ENCODE measurements at places on chromosomes 3 and 15.

- no peak for DNase-seq
These were observed 44.6 kb downstream of the P3H2 start for GRCh38 chr3:190076136-190076535.

GRCh38 chr3:189833996-189834395 is 202.8 kb downstream of the TP63 start:
- no peak for DNase-seq

- DNase-seq = no peak
These were observed 325.5 kb downstream of the RYR3 start for GRCh38 chr15:33636234-33636633.

DNA sequence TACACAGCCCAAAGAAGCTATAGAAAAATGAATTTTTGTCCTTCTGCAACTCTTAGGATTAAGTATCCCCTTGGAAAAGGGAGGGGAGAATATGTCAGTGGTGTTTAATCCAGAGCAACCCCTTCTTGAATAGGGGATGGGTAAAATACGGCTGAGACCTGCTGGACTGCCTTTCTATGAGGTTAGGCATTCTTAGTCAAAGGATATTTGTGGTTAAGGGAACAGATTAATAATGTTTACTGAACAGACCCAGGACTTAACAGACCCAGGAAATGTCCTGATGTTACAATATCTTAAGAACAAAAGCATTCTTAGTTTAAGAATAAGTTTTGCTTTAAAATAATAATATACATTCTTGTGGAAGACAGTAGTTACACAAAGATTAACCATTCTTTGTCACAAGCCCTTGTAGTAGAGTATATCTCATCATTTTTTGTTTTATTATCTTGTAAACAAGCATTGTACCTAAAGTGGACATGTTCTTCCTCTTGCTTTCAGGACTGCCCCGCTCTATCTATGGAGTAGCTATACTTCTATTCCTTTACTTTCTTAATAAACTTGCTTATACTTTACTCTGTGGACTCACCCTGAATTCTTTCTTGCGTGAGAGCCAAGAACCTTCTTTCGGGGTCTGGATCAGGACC is 43.8 kb upstream of the B3GALNT1 start:
- DNase-seq = no peak

- DNase-seq = no peak
These were observed 13.2 kb downstream of the DOCK3 start for GRCh38 chr3:50687916-50688315.

- no peak for DNase-seq
These were observed 24.2 kb upstream of the SLC41A3 start for GRCh38 chr3:126107957-126108675.

DNA sequence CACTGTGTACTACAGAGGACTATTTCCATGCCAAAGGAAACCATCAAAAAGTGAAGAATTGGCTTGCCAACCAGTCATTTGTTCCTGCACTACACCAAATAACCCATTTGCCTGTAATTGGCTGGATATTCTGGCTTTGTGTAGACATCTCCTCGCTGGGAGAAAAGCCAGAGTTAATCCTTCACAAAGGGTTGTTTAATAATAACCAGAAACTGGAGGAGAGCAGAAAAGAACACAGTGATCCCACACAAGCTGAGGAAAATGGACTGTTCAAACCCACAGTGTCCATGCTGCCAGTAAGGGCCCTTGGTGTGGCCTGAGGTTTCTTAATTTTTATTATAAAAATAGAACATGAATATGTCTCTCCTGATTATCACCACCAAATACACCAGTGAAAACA is 294.0 kb downstream of the RORA start:
- DNase-seq = no peak

DNA sequence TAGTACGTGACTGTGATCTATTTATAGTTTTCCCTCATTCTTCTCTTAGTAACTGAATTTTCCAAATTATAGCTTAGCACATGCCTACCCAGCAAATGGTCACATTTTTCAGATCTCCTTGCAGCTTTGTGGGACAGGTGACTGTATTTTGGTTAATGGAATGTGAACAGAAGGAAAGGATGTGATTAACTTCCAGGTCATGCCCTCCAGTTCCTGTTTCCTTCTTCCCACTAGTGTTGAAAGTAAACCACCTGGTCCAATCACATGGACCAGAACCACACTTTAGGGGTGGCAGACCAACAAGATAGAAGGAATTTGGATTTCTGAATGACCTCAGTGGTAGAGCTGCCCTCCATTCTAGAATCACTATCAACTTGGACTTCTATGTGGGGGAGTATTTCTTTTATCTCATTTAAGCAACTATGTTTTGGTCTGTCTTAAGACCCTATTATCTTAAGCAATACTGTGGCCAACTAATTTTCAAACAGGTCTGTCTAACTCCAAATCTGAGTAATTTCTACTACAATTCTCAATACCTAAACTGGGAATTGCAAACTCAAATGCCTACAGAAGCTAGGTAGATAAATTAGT is 76.0 kb upstream of the TSC22D2 start:
- DNase-seq = no peak

GRCh38 chr3:188267790-188268335 is 113.9 kb downstream of the LPP start:
- DNase-seq = no peak

DNA sequence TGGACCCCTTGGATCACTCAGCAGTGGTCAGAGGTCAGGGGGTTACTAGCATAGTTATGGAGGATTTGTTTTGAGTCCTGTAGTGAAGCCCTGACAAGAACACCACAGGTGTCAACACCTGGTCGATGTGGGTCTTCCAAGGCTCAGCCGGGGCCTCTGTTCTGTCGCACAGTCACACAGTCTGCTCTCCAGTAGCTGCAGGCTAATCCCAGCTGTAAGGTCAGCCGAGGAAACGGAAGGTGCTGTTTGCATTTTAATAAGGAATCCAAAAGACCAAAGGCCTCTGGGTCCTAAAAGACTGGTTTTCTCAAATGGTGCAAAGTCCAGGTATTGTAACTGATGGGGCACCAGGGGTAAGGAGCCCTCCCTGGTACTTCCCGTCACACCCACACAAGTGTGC is 71.7 kb downstream of the RPLP1 start:
- no peak for DNase-seq

DNA sequence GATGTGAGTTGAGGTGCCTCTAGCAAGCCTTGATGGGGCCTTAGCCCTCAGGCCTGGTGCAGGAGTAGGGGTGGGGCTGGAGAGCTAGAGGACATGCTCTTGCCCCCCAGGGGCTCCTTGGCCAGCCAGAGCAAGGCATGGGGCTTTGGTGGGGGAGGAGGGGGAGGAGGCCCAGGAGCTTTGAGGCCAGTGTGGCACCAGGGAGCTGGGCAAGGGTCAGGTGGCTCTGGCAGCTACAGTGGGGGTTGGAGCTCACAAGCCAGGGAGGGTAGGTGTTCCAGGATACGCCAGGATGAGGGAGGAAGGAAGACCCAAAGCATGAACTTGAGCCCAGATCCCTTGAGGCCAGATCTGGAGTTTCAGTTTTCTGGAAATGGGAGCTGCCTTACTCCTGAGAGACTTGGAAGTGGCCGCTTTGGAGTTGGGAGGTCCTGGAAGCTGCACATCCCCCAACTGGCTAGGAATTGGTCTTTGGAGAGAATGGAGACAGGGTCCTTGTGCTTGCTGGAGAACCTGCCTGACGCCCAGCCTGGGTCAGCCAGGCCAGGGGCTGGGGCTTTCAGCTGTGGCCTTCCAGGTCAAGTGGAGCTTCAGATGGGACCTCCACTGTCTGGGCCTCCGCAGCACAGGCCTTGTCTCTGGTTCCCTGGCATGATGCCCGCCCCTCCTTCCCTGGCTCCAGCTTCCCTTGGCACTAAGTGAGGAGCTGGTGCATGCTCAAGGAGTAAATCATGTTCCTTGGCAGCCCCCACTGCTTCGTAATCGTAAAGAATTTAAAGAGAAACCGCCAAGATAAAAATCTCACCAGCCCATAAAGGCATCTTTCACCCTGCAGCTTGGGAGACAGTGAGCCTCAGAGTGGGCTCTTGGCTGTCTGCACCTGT is 8.7 kb downstream of the SEMA3F start:
- no peak for DNase-seq

GRCh38 chr3:76986876-76987474 is 52.9 kb upstream of the ROBO2 start:
- DNase-seq = no peak

DNA sequence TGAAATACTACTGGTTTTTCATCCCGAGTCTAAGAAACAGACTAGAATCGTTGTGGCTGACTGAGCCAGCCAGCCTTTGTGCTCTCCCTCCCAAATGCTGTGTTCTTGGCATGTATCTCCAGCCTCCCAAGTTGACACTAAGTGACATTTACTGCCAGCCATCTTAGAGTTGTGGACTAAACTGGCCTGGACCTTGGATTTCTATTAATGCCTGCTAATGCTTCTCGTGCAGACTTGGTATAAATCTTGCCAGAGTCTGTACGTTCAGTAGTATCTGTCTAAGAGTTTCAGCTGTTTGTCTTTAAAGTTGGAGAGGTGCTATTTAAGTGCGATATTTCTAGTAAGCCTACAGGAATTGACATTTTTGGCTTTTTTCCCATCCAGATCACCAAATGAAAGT is 166.6 kb upstream of the BHLHE40 start:
- DNase-seq = no peak

Measured in activated CD4-positive, CD25-positive, alpha-beta regulatory T cell treated with anti-CD3 and anti-CD28 coated beads, Interleukin-2, amount 50 U/mL, for 72 hours (primary cell).